Activated CD4-positive, alpha-beta T cell treated with anti-CD3 and anti-CD28 coated beads for 24 hours (primary cell): ENCODE measurements at places on chromosomes 1 and 21.

DNA sequence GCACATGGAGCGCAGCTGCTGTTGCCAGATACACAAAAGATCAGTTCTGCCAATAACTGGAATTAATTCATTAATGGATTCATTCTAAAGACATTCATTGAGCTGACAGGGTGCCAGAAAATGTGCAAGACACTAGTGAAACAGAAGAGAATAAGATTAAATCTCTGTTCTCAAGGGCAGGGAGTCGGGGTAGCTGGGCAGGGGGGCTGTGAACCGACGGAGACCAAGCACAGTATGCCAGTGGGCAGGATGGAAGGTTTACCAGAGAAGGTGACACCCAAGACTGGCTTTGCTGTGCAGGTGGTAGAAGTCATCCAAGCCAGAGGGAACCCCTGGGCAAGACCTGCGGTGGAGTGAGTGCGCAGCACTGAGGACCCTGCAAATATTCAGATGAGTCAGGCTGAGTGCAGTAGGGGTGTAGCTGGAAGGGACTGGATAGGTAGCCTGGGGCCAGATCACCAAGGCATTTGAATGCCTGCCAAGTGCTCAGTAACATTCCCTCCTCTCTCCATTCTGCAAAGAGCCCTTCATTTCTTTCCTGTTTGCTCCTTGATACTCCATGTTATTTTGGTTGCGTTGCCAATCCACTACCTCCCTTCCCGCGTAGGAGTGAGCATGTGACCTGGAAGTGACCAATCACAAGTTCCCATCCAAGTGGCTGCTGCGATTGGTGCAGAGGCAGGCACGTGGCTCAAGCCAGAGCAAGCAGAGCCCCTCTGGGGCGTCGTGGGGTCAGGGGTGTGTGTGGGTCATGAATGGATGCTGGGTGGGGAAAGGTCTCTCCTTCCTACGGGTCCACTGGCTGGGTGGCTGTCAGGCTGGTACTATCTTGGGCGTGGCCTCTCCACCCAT is 413.1 kb downstream of the PTPRU start:
- DNase-seq: no peak

DNA sequence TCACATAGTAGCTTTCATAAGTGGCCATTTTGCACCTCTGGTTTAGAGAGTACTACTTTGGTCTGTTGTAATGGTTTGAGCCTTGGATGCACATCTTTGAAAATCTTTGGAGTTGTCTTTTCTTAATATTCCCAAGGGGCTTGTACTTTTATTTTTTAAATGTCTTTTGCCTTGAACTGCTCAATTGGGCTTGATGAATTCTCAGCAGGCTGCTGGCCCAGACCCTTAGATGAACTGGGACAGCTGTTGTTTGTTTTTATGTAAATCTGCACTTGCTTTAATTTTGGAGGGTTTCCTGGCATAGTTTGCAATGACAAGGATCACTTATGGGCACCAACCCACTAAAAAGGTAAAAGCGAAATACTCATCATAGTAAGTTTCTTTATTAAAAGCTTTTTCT is 24.9 kb downstream of the NGF start:
- no peak for DNase-seq

DNA sequence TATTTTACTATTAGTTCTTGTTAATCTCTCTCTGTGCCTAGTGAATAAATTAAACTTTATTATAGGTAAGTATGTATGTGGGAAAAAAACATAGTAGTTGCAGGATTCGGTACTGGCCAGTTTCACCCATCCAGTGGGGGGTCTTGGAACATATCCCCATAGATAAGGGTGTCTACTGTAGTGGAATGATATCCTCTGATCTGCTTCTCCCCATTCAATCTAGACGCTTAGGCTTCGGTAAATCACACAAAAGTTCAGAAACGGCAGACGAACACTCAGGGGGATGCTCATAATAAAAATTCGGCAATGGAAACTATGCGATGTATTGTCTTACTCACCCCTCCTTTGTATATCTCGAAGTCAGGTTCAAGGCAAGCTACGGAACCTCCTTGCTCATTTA is 232.9 kb upstream of the COA6 start:
- DNase-seq: no peak

GRCh38 chr1:37476460-37477197 is 2.2 kb downstream of the ZC3H12A start:
- no peak for DNase-seq
